Uterine smooth muscle cell (primary cell): ENCODE measurements at places on chromosomes 6 and 20. TPM values are rescaled to one million over a fixed set of nuclear protein-coding genes. Genes with fewer than 3 reads are reported as not detected.

The CLDN20 gene
- not detected in 2 replicates for total RNA-seq

The DNAAF9 gene
- 11.4 and 17.7 TPM in 2 replicates for total RNA-seq

The NMBR gene
- 0.11 and 0.12 TPM in 2 replicates for total RNA-seq

The LZTS3 gene
- 4.3 and 6.5 TPM in 2 replicates for total RNA-seq

The ESF1 gene
- 25.2 and 25.7 TPM in 2 replicates for total RNA-seq

The HMGN4 gene
- 72.0 and 94.4 TPM in 2 replicates for total RNA-seq

The WFDC5 gene
- not detected in 2 replicates for total RNA-seq

The WFDC12 gene
- not detected in 2 replicates for total RNA-seq

The FAM83B gene
- total RNA-seq = 0.12 and 0.33 TPM in 2 replicates

The GMEB2 gene
- total RNA-seq = 11.1 and 11.7 TPM in 2 replicates

The ULBP2 gene
- 2.6 and 4.1 TPM in 2 replicates for total RNA-seq

The MOCS3 gene
- total RNA-seq = 11.0 and 13.4 TPM in 2 replicates

The MAFB gene
- total RNA-seq = 0.33 and 0.75 TPM in 2 replicates

The TMEM217 gene
- 0.77 and 1.6 TPM in 2 replicates for total RNA-seq

The FITM2 gene
- total RNA-seq = 8.7 and 9.4 TPM in 2 replicates

The E2F1 gene
- 10.4 and 24.3 TPM in 2 replicates for total RNA-seq

The TMEM244 gene
- total RNA-seq = 0.66 TPM in 1 of 2 replicates, not detected in the other

The GJA10 gene
- not detected in 2 replicates for total RNA-seq

The SLC22A16 gene
- 0.11 TPM in 1 of 2 replicates, not detected in the other for total RNA-seq

The ACTL10 gene
- total RNA-seq = 2.1 and 2.7 TPM in 2 replicates

The AGER gene
- total RNA-seq = 0.12 and 0.44 TPM in 2 replicates

The COL19A1 gene
- under 0.01 and 0.44 TPM in 2 replicates for total RNA-seq
